ENCODE measurements at places on chromosomes 7 and 10.

- DNase-seq = no peak
Observed at GRCh38 chr10:92760609-92761008, 70.9 kb downstream of the HHEX start.

GRCh38 chr7:159046300-159046699, 98.4 kb downstream of the VIPR2 start:
- no peak for DNase-seq

GRCh38 chr7:108529341-108529740, 3.4 kb upstream of the PNPLA8 start:
- DNase-seq = no peak

DNA sequence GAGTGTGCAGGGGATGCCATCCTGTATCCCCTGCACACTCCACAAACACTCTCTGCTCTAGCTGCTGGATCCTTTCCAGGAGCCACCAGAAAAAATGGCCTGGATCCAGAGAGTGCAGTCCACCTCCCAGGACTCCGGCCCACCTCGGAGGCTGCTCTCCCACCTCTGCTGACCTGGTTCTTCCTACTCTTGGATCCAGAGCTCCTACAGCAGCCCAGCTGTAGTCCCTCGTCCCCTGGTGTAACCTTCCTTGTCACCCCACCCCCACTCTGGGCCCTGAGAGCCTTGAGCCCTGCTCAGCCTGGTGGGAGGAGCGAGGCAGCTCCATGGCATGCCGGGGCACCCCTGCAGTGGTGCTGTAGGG, 54.4 kb downstream of the GOLGA7B start:
- DNase-seq = no peak

DNA sequence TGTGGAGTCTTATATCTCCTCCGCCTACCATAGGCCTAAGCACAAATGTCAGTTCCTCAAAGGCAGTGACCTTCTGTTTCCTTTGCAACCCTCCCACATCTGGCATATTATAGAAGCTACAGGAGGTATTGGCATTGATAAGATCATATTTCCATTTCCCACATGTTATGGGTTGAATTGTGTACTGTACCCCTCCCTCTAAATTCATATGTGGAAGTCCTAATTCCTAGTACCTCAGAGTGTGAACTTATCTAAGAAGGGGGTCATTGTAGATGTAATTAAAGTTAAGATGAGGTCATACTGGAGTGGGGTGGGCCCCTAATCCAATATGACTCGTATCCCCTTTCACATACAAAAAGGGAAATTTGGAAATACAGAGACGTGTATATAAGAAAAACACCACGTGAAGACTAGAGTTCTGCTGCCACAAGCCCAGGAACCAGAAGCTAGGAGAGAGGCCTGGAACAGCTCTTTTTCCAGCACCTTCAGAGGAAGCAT, 6.1 kb upstream of the LAMB4 start:
- DNase-seq = no peak

- DNase-seq = no peak
Observed at GRCh38 chr7:115782696-115783490, 247.7 kb downstream of the TFEC start.

- DNase-seq = no peak
Observed at GRCh38 chr7:35982600-35982999, 170.5 kb upstream of the EEPD1 start.

GRCh38 chr10:14510346-14510745, 179.6 kb upstream of the FRMD4A start:
- DNase-seq = no peak

DNA sequence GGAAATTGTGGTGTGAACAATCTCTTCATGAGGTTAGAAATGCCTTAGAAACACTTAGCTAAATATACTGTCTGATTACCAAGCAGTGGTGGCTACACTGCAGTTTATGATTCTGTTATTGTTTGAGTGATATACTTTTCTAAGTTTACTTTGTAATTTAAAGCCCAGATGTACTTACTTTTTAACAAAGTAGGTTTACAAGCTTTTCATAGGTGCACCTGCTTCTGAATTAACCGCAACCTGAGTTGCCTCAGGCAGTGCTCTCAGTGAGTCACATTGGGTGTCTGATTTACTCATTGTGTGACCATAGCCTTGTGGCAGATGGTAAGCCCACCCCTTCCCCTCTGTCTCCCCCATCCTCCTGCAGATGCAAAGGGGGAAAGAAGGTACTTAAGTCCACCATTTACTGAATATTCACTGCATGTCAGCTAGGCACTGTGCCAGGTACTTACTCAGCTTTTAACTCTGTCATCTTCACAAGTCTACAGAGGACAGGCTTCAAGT, 9.0 kb downstream of the MTURN start:
- no peak for DNase-seq

DNA sequence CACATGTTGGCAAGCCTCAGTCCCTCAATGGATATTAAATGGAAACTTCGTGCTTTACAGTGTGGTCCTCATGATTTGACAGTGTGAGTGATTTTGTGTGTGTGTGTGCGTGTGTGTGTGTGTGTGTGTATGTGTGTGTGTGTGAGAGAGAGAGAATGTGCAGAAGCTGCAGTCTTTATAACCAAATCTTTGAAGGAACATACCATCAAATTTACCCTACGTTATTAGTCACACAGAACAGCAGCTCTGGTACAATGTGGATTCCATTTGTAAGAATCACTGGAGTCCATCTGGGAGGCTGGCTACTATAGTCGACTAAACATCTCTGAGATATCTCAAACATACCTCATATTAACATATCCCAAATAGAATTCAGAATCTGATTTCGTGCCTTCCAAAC, 928.0 kb upstream of the POT1 start:
- no peak for DNase-seq

- DNase-seq = no peak
Observed at GRCh38 chr7:85802211-85802610, 615.4 kb upstream of the SEMA3D start.

DNA sequence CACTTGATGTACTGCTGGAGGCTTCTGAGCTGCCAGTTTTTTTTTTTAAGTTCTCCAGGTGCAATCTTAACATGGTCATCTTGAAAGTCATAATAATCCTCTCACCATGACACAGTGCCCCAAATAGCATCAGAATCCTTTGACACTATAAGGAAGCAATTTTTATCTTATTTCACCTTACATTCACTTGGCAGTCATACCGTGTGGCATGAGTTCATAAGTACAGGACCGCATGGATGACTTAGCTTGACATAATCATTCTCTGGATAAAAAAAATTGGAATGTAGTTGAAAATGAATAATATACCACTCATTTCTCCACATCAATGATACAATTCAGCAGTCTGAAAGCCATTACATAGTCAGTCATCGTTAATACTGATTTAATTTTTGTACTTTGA, 25.6 kb upstream of the TMEM196 start:
- no peak for DNase-seq

DNA sequence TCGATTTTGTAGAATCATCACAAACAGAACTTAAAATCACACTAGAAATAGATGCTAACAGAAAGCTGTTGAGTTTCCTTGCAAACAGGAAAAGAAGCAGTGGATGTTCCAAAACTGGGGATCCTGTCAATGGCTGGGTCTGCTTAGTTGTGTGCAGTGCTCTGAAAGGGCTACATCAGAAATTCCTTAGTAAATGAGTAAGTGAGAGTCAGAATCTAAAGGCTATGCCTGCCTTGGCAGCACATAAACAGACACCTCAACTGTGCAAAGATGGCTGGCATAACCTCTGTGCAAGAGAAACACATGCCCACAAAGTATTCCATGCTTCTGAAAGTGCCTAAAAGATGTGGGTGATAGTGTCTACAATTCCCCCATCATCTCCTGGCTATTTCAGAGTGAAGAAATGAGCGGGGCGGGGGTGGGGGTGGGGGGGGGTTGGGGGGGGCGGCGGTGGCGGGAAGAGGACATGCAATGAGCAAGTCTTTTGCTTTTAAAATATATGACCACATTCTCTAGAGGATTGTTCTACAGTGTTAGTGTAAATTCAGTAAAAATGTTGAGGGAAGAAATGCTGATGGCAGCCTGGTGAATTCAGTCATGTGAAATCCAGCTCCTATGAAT, 138.1 kb upstream of the LAMB4 start:
- no peak for DNase-seq

DNA sequence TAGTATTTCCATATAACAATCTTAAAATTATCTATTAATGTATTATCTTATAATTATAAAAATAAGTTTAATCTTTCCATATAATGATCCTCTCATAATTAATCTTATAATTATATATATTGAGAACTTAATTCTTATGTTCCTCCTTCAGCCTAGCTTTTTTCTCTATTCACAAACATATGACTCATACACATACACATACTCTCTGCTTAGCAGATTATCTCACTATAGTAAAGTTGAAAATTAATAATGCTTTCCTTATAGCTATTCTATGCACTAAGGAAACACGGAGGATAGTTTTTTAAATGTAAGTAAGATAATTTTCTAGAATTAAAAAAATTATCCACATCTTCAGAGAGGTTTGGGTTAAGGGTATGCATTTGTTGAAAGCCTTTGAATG, 47.7 kb upstream of the ITGB8 start:
- no peak for DNase-seq

DNA sequence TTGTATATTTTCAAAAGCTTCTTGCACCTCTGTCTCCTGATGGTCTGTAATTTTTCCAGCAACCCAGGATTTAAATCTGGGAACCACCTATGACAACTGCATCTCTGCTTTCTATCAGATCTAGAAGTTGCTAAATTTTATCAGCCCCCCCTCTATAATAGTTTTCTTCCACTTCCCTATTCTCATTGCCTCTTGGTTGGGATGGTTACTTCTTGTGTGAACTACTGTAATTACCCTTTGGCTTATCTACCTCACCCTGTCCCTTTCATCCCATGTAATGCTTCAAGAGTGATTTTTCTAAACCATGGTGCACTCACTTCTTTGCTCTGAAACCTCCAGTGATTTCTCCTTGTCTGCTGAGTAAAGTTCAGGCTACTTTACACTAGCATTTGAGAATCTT, 92.3 kb downstream of the BMPR1A start:
- DNase-seq = no peak

DNA sequence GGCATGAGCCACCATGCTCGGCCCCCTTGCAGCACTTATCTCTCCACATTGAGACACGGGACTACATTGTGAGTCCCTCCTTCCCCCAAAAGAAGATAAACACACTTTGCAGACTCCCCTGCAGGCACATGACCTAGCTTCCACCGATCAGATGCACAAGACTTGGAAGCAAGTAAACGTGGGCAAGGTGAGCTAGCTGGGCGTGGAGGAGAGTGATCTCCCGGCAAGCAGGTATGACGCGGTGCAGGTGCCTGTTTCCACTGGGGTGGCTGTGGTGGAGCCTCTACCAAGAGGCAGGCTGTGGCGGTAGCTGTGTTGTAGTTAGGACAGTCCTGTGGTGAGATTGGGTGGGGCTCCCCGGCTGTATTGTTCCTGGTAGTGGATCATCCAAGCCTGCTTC, 7.7 kb upstream of the COMTD1 start:
- no peak for DNase-seq

DNA sequence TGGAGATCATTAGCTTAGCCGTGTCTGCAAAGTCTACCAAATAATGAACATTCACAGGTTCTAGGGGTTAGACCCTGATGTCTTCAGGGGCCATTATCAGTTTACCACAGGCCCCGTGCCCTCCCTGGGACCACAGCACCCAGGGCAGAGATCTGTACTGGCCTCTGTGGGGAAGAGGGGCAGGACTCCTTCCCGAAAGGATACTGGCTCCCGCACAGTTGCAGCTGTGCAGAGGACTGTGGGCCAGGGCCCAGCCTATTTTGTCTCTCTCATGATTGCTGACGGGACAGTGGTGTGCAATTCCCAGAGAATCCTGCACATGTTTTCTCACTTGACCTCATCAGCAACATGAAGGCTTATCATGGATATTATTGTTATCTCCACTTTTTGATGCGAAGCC, 243.9 kb downstream of the GLRX3 start:
- no peak for DNase-seq

DNA sequence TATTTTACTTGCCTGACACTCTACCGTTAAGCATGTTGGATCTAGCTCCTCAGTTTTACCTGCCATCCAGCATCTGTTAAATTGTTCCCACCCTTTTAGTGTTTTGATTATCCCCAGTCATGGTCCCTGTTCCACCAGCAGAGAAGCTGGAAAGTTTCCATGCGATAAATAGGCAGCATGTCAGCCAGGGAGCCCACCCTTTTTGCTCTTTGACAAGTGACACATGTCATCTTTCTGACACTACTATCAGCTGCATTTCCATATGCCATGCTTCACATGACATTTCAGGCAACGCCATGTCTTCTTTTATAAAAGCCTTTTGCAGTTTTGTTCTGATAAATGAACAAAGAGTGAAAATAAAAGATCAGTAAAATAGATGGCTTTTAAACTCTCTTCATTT, 310.8 kb downstream of the MAGI2 start:
- DNase-seq = no peak

- no peak for DNase-seq
Observed at GRCh38 chr10:51638737-51639136, 60.7 kb downstream of the CSTF2T start.

DNA sequence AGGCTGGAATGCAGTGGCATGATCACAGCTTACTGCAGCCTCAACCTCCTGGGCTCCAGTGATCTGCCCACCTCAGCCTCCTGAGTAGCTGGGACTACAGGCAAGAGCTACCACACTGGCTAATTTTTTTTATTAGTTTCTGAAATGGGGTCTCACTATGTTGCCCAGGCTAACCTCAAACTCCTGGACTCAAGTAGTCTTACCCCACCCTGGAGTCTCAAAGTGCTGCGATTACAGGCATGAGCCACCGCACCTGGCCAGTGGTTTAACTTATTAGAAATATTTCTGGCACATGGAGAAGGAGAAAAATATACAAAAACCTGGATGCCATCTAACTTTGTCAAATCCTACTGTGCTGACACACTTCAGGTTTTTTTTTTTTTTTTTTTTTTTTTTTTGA, 15.2 kb downstream of the ZNF786 start:
- no peak for DNase-seq

DNA sequence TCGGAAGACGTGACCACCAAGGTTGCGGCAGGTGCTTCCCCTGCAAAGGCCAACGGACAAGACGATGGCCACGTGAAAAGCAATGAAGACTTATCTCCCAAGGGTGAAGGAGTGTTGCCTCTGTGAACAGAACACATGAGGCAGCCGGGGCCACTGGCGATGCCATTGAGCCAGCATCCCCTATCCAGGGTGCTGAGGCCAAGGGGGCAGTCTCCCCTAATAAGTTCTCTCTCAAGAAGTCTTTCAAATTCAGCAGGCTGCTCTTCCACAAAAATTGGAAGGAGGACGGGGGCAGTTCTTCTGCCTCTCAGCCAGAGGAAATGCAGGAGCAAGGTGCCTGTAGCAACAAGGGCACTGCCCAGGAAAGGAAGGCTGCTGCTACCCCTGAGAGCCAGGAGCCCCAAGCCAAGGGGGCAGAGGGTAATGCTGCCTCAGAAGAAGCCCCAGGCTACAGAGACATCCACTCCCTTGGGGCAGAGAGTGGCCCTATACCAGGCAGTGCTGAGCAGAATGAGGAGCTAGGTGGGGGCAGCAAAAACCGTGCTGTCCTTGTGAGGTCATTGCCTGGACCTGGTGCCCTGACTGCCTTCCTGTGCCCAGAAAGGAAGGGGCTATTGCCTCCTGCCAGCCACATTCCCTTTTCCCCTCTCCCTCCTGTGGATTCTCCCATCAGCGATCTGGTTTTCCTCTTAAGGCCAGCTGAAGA, 17.3 kb downstream of the NT5C2 start:
- no peak for DNase-seq

Data from stimulated activated CD4-positive, alpha-beta T cell treated with anti-CD3 and anti-CD28 coated beads, Interleukin-1b, Interleukin-23, amount 100 ng/mL, for 1 hour (primary cell).